ENCODE measurements at places on chromosomes 1 and 21.

GRCh38 chr1:89644119-89644814, 11.3 kb downstream of the LRRC8C start:
- no peak for DNase-seq

- no peak for DNase-seq
Measured at GRCh38 chr1:86227026-86227425, 70.5 kb upstream of the COL24A1 start.

DNA sequence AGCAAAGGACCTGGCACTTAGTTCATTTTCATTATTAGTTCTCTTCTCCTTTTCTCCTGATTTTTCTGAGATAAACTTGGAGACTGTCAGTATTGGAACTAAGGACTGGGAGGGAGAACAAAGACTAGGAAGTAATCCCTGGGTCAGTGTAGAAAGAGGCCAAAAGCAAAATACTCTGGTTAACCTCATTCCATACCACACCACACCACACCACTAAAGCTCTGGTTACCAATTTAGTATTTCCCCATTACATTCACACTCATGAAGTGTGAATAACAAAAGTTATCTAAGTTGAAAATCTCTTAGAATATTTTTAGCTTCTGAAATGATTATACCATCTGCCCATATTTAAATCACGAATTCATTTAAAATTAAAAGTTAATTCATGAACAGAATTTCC, 68.9 kb upstream of the DMRTA2 start:
- no peak for DNase-seq

GRCh38 chr1:212973426-212973825, 23.1 kb downstream of the VASH2 start:
- DNase-seq = no peak

- peak; percentile 83 for DNase-seq
Measured at GRCh38 chr1:109498161-109498801, 4.4 kb downstream of the CYB561D1 start.

DNA sequence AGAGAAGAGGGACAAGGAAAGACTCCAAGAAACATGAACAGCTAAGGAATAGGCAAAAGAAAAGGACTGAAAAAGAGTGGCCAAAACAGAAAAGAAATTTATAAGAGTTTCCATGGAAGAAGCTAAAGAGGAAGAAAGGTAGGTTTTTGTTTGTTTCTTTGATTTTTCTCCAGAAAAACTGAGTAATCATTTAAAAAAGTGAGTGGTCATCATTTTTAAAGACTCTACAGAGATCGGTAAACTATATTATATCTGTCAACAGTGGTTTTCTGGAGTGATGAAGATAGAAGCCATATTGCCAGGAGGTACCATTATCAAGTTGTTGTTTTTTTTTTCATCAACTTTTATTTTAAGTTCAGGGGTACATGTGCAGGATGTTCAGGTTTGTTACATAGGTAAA, 202.4 kb downstream of the DNAH14 start:
- no peak for DNase-seq

DNA sequence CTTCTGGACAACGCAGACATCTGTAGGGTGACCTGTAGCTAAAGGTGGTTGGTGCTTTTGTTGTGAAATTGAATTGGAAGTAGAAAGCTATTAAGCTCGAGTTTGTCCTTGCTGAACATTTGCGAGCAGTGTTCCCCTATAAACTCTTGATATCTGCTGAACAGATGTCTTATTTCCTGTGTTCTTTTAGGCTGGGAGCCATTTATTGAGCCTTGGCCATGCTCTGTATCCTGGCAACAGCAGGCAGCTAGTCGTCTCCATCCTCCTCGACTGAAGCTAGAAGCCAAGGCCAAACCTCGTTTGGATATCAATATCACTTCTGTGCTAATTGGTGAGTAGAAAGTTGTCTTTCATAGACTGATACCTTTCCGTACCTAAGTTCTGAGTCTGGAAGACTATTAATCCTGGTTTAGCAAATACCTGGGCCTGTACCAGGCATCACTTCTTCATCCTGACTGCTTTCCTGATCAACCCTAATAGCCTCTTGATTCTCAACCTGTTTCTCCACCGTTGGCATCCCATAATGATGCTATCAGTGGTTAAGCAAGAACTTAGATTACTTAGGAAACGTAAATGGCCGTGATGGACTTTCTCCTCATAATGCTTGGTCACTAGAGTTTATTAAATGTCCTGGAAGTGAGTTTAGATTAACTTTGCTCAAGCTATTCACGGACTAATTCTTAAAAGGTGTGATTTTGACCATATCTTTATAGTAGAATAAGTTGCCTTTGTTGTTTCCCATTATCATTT, 103.4 kb downstream of the VPS13D start:
- no peak for DNase-seq

- DNase-seq = no peak
Measured at GRCh38 chr1:59927213-59927612, 640 bp upstream of the CYP2J2 start.

GRCh38 chr1:185317886-185318310, 855 bp upstream of the IVNS1ABP start:
- DNase-seq = no peak

- DNase-seq = no peak
Measured at GRCh38 chr1:90340606-90341005, 345.7 kb downstream of the ZNF326 start.

- no peak for DNase-seq
Measured at GRCh38 chr1:180630408-180631193, 1.2 kb upstream of the XPR1 start.

GRCh38 chr1:17877316-17877715, 122.2 kb downstream of the ACTL8 start:
- no peak for DNase-seq

GRCh38 chr21:16540966-16541727, 811.4 kb downstream of the USP25 start:
- no peak for DNase-seq

DNA sequence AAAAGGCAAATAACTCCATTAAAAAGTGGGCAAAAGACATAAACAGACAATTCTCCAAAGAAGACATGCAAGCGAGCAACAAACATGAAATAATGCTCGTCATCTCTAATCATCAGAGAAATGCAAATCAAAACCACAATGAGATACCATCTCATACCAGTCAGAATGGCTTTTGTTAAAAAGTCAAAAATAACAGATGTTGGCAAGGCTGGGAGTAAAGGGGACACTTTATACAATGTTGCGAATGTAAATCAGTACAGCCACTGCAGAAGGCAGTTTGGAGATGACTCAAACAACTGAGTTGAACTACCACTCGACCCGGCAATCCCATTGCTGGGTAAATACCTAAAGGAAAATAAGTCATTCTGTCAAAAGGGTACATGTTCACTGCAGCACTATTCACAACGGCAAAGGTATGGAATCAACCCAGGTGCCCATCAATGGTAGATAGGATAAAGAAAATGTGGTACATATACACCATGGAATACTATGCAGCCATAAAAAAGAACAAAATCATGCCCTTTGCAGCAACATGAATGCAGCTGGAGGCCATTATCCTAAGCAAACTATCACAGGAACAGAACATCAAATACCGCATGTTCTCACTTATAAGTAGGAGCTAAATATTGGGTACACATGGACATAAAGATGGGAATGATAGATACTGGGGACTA, 25.9 kb downstream of the TSPAN2 start:
- no peak for DNase-seq

DNA sequence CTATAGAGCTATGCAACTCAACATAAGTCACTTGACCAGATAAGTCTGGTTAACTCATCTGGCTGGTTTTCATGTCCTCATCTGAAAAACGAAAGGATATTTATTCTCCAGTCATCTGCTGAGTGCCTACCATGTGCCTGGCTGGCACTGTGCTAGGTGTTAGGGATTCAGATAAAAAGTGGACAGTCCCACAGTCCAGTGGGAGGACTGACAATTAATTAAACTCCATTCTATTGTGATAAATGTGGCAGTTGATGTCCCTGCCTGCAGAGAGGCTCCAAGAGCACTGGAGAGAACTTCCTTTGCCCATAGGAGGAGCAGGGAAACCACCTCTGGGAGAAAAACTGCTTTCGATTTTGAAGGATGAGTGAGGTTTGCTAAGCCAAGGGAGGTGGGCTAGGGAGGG, 5.4 kb downstream of the NUAK2 start:
- no peak for DNase-seq

- no peak for DNase-seq
Measured at GRCh38 chr1:172662464-172663109, 3.7 kb downstream of the FASLG start.

DNA sequence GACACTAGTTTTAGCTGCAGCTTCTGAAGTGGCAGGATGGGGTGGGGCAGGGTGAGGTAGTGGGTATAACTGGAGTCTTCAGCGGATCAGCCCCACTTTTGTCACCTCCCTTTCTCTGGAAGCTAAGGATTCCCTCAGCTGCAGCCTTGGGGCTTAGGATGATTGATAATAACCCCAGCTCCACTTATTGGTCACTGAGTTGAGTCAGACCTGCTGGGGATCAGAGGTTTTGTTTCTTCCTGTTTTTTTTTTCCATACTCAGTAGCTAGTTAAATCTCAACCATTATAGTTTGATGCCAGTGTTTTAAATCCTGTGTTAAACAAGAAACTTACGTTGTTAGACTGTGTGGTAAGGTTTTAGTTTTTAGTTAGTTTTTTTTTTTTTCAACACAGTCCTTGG, 57.2 kb downstream of the LAMC1 start:
- no peak for DNase-seq

Measured in WERI-Rb-1 (cell line).